ENCODE measurements at places on chromosomes 3 and 15.

DNA sequence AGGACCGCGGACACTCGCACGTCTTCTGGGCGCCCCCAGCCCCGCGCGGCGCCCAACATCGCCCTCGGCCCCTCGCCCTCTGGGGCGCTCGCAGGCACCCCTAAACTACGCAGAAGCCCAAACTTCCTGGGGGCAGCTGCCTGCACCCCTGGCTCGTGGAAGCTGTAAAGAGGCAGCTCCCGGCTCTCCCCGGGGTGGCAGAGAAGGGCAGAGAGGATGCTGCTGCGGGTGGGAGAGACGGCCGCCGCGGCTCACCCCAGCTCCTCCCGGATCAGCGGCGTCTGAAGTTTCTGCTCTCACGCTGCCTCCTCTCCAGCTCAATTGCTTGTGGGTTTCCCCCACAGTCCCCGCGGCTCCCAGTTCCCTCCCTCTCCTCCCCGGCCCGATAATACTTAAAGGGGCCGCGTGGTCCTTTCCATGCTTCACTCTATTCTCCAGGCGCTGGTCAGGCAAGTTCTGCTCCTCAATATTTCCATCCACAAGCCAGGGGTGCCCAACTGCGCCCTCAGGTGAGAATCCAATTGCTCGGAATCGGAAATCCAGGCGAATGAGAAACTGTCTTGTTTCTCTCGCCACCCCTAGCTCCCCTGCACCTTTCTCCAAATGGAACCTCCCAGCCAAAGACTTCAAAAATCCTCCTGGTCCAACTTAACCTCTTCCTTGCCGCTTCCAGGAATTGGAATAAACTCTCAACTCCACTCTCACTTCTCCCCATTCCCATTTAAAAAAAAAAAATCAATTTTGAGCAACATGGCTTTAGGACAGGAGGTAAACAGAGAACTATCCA is 748.5 kb downstream of the ROBO1 start:
- peak; percentile 70 for DNase-seq

- no peak for DNase-seq
Observed at GRCh38 chr3:49495023-49495422, 25.0 kb downstream of the DAG1 start.

GRCh38 chr3:143165211-143165610 is 45.6 kb downstream of the CHST2 start:
- no peak for DNase-seq

DNA sequence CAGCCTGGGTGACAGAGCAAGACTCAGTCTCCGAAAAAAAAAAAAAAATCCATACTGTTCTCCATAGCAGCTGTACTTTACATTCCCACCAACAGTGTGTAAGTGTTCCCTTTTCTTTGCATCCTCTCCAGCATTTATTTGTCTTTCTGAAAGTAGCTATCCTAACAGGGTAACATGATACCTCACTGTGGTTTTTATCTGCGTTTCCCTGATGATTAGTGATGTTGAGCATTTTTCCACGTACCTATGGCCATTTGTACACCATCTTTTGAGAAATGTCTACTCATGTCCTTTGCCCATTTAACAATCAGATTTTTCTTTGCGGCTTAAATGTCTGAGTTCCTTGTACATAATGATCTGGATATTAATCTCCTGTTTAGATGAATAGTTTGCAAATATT is 119.3 kb downstream of the RFX7 start:
- DNase-seq: no peak

DNA sequence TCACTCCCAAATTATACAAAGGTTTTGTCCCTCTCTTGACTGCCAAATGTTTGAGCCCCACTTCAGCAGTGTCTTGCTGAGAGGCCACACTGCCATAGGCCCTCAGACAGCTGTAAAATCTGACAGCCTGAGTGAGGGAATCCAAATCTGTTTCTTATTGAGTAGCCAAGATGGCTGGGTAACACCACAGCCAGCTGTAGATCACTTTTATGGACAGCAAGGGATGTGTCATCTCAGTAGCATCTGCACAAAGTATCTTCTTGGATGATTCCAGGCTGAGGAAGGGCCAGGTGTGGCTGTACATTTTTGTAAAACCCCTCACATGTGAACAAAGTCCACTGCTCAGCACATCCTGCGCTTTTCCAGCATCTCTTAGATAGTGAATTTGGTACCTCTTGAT is 237.0 kb upstream of the LRTM1 start:
- DNase-seq: no peak

DNA sequence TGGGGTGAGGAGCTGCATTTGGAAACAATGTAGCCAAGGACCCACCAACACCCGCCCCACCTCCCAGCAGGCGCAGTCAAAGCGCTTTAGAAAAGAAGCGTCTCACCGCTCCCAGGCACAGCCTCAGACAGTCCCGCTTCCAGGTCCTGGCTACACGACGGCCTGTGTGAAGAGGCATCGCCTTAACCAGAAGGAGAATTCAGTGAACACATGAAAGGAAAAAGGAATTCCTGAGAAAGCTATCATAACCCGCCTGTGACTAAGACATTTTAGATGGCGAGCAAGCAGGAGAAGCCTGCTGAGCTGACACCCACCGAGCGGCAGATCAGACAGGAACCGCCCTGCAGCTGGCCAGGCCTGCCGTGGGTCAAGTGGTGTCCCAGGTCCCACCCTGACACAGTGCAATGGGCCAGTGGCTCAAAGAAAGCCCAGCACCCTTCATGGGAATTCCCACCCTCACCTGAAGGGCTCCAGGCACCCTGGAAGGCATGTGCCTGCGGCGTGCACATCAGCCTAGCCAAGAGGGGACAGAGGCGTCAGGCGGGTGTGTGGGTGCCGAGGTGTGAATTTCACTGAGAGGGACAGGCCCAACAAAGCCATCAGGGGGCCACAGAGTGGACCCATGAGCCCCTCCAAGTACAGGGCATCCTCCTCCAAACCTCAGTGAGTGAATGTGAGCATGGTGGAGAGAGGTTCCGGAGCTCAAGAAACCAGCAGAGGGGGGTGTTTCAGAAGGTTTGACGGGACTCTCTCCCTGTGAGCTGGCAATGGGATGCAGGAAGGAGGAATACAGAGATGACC is 144.8 kb downstream of the NSMCE3 start:
- DNase-seq: no peak

GRCh38 chr3:24490151-24490550 is 4.5 kb downstream of the THRB start:
- DNase-seq: no peak

DNA sequence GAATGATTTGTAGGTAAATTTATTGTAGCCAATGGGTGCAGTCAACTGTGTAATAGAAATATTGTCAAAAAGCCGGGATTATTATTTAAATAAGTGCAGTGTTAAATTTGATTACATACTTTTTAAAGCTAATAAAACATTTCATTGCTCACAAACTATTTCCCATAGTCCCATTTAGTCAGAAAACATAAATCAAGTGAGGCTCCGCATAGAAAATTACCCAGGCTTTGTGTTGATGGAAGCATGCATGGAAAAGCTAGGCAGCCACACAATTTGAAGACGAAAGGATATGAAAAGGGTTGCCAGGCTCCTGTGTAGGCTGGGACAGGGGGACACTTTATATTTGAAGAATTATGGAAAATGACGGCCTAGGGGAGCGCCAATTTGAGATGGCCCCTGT is 82.3 kb downstream of the LRTM1 start:
- DNase-seq: no peak

DNA sequence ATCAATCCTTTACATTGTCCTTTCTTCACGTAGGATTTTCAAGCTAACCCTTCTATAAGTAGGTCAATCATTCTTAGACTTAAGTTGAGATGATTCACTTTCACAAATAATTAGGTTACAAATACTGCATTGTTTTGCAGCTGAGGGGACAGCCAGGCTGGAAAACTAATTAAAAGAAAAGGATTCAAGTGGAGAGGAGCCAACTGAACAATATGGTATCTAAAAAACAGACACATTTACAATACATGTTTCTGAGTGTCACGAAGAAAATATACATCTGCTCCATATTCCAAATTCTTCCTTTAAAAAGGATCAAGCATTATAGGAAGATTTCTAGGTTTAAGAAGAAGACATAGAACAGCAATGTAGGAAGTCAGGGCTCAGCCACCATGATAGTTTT is 70.2 kb downstream of the PEAK1 start:
- no peak for DNase-seq

DNA sequence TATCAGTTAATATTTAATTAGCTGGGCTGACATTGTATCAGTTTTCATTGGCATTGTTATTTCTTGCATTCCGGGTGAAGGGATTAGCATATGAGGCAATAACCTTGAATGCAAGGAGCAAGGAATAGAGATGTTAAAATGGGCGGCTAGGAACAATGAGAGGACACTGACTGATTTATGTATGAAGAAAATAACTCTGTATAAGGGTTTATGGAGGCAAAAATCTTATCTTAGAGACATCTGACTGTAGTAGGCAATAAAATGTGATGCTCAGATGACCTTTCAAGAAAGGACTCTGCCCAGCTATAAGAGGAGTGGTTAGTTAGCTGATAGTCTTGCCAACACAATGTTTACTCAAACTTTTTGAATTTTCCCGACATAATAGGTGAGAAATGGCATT is 158.3 kb downstream of the EFHB start:
- DNase-seq: no peak

DNA sequence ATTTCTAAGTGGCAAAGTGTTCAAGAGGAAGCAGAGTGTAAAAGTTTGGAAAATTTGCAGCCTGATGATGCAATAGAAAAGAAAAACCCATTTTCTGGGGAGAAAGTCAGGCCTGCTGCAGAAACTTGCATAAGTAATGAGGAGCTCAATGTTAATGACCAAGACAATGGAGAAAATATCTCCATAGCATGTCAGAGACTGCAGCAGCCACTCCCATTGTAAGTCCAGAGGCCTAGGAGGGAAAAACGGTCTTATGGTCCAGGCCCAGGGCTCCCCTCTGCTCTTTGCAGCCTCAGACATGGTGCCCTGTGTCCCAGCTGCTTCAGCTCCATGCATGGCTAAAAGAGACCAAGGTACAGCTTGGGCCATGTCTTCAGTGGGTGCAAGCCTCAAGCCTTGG is 96.6 kb upstream of the GMNC start:
- DNase-seq: no peak

DNA sequence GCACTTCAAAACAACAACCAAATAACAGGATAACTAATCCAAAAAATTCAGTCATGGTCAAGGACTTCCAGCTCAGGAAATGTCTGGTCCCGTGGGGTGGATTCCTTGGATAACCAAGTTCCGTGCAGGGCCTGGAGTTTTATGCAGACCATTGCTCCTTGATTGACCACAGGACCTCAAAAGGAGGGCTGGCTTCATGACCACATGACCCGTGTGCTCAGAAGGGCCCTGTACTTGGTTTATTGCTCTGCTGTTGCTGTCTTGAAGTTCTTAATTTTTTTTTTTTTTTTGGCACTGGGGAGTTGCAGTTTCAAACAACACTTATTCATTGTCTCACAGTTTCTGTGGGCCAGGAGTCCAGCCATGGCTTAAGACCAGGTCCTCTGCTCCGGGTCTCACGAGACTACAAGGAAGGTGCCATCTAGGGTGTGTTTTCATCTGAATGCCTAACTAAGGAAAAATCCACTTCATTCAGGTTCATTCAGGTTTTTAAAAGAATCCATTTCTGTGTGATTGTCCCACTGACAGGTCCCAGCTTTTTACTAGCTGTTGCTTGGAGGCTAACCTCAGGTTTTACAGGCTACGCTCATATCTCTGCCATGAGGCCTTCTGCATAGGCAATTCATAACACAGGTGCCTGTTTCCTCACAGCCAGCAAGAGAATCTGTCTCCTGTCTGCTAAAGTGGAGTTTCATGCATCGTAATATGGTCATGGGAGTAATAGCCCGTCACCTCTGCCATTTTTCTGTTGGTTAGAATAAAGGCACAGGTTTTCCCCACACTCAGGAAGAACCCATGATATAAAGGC is 65.3 kb downstream of the FLNB start:
- no peak for DNase-seq

- DNase-seq: no peak
Observed at GRCh38 chr3:192039593-192039992, 578.6 kb downstream of the PYDC2 start.

DNA sequence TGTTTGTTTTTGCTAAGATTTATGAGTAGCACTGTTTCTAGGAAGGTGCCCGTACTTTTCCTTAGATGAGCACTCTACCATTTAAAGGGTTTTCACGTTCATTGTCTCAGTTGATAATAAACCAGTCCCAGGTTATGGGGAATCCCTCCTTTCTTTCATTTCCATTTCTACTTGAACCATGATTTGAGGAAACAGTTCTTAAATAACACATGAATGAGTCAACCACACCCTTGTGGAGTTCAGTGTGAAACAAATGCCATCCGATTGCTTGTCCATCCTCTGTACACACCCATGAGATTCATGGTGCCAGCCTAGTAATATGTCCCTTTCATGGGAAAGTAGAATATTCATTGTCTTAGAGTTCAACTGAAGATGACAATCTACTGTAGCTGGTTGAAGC is 23.1 kb downstream of the CMTM8 start:
- DNase-seq: no peak

DNA sequence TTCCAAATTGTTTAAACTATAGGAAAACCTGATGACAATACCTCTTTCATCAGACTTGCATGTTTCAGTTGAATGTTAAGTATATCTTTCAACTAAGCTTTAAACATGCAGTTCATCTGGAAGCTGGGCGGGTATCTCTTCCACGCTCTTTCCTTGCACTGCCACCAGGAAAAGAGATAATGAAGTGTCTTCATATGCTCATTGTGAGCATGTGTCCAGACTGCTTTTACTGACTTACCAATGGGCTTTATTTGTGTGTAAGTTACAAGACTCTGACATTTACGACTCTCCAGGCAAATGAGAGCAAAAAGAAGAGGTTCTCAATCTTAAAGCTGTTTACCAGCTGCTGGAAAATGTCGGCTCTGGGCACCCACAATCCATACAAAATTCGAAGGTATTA is 52.8 kb downstream of the TMEM212 start:
- no peak for DNase-seq

- DNase-seq: no peak
Observed at GRCh38 chr15:44317423-44318058, 29.0 kb downstream of the GOLM2 start.

GRCh38 chr3:116037954-116038911 is 407.1 kb downstream of the LSAMP start:
- peak; percentile 39 for DNase-seq

DNA sequence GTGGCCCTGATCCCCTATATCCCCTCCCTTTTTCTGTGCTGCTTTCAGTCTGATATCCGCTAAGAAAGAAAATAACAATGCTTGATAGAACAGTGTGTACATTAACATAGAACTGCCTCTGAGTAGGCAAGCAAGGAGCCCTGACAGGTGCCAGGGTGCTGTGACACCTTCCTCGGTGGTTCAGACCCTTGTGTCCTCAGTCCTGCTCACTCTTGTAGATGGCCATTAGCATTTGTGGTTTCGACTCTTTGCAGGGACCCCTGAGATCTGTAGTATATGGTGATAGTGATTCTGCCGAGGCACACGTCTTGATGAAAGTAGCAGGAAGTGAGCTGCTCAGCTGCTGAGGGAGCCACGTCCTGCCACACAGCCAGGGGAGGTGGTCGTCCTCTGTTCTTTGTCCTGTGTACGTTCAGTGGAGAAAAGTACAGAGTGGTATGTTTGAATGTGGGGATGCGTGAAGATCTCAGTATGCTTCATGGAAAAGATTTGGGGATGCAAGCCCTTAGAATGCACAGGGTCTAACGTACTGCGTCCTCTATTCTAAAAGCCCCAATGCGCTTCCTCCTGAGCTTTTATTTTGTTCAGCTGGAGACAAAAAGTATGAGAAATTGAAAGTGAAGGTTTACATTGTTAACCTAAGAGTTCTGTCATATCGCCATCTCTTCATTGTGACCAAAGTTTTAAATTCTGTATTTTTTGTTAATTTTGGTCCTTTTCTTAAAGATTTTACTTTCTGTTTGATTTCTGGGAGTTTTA is 35.4 kb downstream of the PXYLP1 start:
- DNase-seq: peak; percentile 47

- no peak for DNase-seq
Observed at GRCh38 chr3:194840661-194841514, 155.2 kb downstream of the FAM43A start.
